ENCODE measurements at places on chromosomes 1 and 21.

- no peak for DNase-seq
These were observed 20.5 kb upstream of the LPAR3 start for GRCh38 chr1:84913555-84913892.

- DNase-seq: peak; percentile 13
These were observed 626 bp upstream of the HLCS start for GRCh38 chr21:36966821-36967768.

- DNase-seq: no peak
These were observed 787.0 kb upstream of the B3GALT2 start for GRCh38 chr1:193973428-193973827.

DNA sequence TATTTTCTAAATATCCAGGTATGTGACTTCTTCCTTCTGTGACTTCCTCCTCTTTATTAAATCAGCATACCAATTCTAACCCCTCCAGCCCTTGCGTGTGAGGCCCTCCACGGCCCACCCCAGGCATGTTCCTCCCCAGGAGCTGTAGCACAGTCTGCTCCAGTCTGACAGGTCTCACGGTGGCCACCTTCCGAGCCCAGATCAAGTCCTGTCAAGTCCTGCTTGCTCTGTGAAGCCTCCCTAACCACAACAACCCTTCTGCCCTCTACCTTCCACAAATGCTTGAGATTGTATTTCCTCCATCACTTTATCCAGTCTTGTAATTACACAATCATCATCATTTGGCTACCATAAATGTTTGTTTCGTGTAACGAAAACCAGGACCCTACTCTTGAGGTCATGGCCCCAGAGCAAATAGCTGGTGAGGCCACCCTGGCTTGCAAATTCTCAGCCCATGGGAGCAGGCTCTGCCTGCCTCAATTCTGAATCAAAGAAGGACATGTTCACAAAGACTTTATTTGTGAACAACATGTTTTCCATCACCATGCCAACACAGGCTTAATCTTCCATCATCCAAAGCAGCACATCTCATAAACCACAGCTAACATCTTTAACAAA, 33.0 kb upstream of the S100A7 start:
- no peak for DNase-seq

DNA sequence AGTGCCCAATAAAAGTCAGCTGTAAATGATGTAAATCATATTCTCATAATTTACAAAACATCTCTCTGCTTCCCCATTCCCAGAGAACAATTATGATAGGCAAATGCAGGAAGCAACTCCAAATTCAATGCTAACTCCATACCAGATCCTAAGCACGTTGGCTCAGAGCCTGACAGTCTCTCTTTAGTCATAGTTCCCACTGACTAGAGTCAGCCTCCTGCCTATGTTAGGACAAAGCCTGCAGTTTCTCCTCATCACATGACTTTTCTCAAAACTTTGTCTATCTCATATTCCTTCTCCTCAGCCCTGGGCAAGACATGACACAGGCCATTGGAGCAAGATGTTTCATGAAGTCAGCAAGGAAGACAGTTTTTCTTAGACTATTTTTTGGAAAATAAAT, 101.5 kb upstream of the COL24A1 start:
- DNase-seq: no peak

DNA sequence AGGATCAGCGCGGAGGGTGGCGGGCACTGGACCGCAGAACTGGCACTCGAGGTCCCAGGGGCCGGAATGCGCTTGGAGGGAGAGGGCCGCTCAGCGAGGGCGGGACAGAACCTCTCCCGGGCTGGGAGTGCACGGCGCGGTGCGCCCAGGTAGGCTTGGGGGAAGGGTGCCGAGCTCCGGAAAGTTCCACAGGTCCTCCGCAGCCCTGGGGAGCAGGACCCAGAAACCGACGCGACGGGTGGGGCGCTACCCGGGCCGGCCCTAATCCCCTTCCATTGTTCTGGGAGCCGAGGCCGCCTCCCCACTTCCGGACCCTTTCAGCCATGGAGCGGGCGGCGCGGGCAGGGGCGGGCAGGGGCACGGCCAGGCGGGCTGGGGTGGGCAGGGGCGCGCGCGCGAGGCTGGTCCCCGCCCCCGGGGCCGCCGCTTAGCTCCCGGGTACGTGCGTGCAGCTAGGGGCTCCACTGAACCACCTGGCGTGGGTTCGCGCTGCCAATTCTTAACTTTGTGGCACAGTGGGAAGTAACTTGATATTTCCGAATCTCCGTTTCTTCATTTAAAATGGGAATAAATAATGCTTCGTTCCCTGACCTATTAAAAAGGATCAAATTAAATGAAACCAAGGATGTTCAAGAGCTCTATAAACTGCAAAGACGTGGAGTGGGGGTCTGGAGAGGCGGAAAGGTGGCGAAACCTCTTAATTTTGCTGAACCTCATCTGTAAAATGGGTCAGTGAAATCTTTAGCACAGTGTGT, 20.7 kb downstream of the LGR6 start:
- no peak for DNase-seq

GRCh38 chr1:95604771-95605170, 370.8 kb downstream of the RWDD3 start:
- DNase-seq: no peak

DNA sequence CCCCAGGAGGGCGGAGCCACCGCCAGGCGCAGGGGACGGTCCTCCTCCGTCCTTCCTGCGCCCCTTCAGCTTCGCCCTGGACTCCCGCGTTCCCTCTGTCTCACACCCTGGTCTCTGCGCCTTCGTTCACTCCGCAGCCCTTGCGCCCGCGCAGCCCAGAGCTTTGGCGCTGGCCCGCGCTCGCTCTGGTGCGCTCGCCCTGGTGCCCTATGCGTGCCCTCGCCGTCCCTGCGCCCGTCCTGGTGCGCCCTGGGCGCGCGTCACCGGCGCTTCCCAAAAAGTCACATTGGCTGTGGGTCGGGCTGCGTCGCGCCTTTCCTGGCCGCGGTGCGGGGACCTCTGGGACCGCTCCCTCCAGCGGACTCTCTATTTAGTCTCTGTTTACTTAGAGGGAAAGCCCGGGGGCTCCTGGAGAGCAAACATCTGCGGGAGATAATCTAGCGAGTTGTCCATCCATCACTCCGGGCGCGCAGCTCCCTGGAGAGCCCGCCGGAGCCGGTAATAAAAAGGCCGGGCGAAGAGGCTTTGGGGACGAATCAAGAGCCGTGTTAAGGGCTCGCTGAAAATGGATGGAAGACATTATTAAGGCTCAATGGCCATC, 178.6 kb downstream of the PRDM16 start:
- DNase-seq: no peak

DNA sequence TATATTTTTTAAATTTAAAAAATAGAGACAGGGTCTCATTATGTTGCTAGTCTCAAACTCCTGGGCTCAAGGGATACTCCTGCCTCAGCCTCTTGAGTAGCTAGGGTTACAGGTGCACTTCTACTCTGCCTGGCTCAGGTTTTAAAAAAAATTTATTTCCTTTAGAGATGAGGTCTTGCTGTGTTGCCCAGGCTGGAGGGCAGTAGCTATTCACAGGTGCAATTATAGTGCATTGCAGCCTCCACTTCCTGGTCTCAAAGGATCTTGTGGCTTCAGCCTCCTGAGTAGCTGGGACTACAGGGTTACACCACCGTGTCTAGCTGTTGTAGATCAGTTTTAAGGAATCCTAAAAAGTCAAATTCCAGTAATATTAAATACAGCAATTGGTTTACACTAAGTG, 5.0 kb downstream of the RNF11 start:
- no peak for DNase-seq

DNA sequence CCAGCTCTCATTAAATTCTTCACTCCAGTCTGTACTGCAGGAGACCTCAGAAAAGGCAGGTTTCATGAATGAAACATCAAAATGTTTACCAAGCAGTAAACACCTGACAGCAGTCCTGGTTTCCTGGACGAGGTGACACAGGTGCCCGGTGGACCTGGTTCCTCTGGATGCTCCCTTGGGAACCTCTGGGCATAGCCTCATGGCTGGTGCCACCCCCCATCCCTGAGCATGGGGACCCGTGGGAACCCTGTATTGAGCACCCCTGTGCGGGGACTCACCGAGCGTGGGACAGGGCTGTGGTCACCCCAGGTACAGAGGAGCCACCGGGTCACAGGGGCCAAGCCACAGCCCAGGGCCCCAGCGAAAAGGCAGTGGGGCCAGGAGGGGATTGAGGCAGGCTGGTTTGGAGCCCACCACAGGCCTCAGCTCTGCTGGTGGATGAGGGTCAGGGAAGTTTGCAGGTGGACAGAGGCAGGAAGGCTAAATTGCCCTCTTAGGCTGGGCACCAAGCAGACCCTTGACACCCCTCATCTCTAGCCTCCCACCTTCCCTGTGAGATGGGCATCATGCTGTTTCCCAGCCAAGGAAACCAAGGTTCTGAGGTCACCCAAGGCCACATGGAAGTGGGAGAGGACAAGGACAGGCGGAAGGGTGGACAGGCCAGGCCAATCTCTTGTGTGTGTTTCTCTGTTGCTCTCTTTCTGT, 158.4 kb downstream of the PTPRU start:
- no peak for DNase-seq

DNA sequence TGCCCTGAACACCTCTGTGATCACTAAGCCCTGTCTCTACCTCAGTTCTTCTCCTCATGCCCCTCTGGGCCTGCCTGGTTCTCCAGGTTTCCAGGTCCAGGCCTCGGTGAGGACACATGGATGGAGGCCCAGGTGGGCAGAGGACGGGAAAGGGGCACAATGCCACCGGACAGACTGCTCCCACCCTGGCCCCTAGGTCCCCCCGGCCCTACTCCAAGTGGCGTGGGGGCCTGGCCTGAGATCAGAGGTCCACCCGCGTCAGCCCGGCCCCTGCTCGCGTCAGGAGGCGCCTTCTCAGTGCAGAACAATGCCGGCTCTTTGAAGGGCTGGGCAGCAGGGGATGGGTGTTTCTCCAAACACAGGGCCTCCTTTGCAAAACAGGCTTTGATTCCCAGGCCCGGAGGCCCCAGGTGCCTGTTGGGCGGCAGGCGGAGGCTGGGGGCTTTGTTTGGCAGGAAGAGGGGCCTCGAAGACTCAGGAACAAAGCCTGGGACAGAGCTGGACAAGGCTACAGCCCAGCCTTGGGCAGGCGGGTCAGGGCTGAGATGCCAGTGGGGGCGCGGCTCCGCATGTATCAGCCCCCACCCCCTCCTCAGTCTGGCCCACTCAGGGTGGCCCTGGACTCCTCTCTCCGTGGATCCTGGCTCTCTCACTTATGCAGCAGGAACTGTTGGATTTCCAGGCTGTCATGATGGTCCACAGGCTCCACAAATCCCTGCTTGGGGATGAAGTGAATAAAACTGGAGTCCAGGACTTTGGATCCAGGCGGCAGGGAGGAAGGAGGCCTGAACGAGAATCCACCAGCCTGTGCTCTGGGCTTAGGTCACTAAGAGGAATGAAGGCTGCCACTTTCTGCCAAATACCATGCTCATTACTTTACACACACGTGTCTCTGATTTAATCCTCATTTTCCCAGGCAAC, 77.4 kb upstream of the SLC2A1 start:
- DNase-seq: no peak

GRCh38 chr1:200767321-200767720, 28.6 kb downstream of the CAMSAP2 start:
- no peak for DNase-seq

GRCh38 chr1:94235189-94236012, 2.0 kb downstream of the ARHGAP29 start:
- no peak for DNase-seq

- peak; percentile 79 for DNase-seq
These were observed 24.1 kb downstream of the GPR3 start for GRCh38 chr1:27416387-27417111.

- no peak for DNase-seq
These were observed 8.9 kb downstream of the CACHD1 start for GRCh38 chr1:64478594-64479470.

GRCh38 chr1:20932437-20932977, 145.4 kb upstream of the HP1BP3 start:
- DNase-seq: no peak

- DNase-seq: peak; percentile 14
These were observed 108.9 kb upstream of the POGK start for GRCh38 chr1:166730299-166730888.

- DNase-seq: no peak
These were observed 6.1 kb downstream of the FLVCR1 start for GRCh38 chr1:212864201-212864600.

DNA sequence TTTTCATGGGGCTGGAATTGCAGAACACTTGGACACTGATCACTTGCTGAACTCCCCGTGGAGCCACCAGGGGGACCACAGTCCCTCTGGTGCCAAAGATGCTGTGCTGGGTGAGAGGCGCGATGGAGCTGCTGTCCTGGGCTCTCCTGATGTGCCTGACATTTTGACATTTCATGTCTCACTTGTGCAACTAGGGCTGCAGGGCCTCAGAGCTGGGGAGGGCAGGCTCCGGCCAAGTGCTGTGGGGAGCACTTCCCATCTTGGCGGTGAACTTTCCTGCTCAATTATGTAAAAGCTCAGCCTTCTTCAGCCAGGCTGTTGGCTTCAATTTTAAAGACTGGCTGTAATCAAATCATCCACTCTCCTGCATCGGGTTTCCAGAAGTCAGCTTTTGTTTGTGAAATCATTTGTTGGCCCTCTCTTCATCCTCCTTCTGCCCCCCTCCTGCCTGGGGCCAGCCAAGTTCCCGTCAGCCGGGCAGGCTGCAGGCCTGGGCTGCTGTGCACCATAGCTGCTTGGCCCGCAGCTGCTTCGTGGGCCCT, 36.8 kb downstream of the KCNAB2 start:
- no peak for DNase-seq

DNA sequence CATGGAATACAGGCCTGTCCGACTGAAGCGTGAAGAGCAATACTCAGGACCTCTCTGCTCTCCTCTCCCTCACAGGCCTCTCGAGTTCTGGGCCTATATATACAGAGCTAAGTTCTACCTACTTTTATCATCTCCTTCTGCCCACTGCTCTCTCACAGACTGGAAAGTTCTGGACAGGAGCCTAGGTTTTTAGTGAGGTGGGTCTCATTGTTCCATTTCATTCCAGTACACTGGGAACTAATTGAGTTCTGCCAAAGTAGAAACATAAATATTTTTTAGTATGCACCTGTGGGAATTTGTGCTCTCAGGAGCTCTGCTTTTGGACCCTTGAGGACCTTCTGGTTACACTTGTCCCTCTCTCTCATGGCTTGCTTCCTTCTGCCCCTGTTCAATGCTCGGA, at the start of gene TEDDM1:
Gene TEDDM1, minus strand, starts transcription at position 101 of the 400 bp plus-strand sequence. CDS start 182 bp downstream, outside the sequence.
- no peak for DNase-seq

GRCh38 chr1:64875101-64875500, 91.2 kb downstream of the JAK1 start:
- no peak for DNase-seq

- DNase-seq: no peak
These were observed 3901.8 kb downstream of the SRGAP2C start for GRCh38 chr1:125086611-125087010.

DNA sequence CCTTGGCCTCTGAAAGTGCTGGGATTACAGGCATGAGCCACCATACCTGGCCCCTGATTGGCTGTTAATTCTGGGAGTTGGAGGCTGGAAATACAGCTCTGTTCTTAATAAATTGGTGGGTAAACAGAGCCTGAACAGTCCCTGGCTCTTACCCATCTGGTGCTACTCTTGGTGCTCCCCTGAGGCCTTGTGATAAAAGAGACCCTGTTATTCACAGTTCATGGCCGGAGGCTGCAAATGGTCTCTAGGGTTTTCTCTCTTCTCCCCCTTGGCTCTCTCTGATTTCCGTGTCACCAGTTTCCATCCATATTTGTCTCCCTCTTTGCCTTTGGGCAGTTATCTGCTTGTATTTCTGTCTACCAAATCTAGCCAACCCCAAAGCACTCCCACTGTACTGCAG, 17.2 kb downstream of the NFASC start:
- peak; percentile 11 for DNase-seq
